Suprapubic skin (tissue), 4 donors: ENCODE measurements at places on chromosomes 1 and 21.

- DNase-seq = no peak
Measured at GRCh38 chr1:172661107-172661506, 2.2 kb downstream of the FASLG start.

- DNase-seq = no peak
Measured at GRCh38 chr1:56570924-56571372, 8.4 kb downstream of the PLPP3 start.

DNA sequence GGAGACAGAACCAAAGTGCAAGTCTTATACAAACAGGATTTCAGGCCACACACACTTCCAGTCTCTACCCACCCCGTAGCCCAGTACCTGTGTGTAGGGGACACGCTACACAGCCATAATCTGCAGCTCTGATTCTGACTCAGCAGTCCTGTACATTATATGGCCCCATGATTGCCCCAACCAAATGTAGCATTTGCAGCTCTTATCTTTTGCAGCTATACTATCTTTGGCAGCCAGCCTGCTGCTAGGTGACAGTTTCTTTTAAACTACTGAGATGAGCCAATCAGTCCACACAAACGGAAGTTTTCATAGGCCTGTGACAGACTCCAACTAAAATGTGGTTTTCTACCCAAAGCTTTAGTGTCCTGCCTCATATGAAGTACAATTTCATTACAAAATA, 259.6 kb upstream of the ST6GALNAC5 start:
- no peak for DNase-seq

- peak; percentile 40 for DNase-seq
Measured at GRCh38 chr1:44543786-44544185, 130.5 kb downstream of the TMEM53 start.
